ENCODE measurements at places on chromosomes 4 and X.
A peak's percentile ranks its signal among the peaks of the same experiment; 100 is the strongest.

DNA sequence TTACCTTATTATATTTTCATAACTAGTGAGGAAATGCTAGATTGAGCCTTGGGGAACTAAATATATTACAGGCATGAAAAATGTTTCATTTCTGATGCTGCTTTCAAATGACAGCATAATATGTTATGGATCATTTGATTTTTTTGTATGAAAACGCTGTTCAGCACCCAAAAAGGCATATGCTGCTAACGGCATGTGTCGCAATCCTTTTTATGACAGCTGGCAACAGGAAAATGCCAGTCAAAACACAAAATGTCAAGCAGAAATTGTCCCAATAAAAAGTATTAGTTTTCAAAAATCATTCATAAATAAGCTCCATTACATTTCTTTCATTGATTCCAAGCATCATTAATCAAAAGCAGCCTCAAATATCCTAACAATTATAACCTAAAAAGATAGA is 1244.5 kb downstream of the PCDH7 start:
- DNase-seq = no peak

GRCh38 chrX:139851730-139852129 is 81.1 kb downstream of the ATP11C start:
- no peak for DNase-seq

GRCh38 chr4:30854531-30854930 is 134.4 kb downstream of the PCDH7 start:
- peak; percentile 27 for DNase-seq

DNA sequence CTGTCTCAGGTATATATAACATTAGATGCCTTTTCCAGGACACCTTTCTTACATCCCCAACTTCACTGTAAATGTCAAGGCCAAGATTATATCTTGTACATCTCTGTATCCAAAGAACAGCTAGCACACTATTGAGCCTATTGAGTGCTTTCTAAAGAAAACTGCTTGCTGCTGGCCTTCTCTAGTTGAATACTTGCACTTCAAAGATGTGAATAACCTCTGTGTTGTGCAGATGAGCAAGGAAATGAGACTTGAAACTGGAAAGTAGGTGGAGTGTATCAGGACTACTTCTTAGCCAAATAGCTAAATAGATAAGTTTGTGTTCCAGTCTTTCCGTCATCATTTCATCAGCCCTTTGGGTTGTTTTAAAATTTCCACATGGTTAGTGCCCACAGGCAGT is 704.4 kb upstream of the AMOT start:
- DNase-seq = no peak

GRCh38 chr4:82275431-82276331 is 98.1 kb downstream of the HNRNPD start:
- no peak for DNase-seq

- DNase-seq = peak; percentile 4
Observed at GRCh38 chr4:168550064-168550766, 53.4 kb downstream of the PALLD start.

GRCh38 chrX:92247076-92247475 is 467.9 kb downstream of the PCDH11X start:
- peak; percentile 62 for DNase-seq

- peak; percentile 82 for DNase-seq
Observed at GRCh38 chr4:180664766-180665368, 1578.3 kb upstream of the TENM3 start.

GRCh38 chrX:112687189-112687691 is 7.5 kb upstream of the LHFPL1 start:
- DNase-seq = no peak

- DNase-seq = no peak
Observed at GRCh38 chr4:150327262-150327780, 249.1 kb downstream of the DCLK2 start.

GRCh38 chr4:95102162-95102790 is 344.5 kb downstream of the BMPR1B start:
- peak; percentile 68 for DNase-seq

DNA sequence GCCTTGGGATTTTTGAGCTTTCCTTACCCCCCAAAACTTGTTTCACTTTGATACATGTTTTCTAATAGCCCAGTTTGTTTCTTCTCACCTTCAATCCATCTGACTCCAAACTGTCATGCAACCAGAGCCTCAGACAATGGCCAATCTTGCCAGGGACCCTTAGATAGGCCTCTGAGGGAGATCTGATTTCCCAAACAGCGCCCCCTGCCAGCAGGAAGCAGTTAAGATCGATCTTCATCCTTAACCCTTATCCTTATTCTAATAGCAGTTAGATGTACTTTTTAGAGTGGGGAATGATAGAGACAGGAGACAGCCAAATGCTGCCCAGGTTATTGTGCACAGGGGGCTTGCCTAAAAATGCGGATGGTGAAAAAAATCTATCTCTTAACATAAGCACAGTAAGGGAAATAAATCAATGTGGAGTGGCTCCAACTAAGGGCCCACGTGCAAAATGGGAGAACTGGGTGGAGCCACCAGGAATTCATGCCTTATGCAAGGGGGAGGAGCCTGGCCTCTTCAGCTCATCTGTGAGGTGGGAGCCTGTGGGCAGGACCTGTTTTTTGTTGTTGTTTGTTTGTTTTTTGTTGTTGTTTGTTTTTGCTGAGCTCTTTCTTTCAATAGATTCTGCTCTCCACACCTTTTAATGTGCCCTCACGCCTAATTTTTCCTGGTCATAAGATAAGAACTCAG is 833.6 kb upstream of the AGA start:
- DNase-seq = no peak

DNA sequence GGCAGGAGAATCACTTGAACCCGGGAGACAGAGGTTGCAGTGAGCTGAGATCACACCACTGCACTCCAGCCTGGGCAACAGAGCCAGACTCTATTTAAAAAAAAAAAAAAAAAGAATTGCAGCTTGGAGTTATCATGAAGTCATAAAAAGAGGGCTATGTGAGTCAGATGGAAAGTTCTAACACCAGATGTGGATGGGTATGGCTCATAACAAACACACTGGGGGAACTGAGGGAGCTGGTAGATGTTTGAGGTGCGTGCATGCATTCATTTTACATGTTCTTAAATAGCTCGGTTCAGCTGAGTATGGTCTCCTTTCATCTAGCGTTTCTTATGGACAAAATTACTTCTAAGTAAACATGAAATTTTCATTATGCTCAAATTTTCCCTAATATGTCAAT is 11.7 kb downstream of the TRMT2B start:
- DNase-seq = no peak

DNA sequence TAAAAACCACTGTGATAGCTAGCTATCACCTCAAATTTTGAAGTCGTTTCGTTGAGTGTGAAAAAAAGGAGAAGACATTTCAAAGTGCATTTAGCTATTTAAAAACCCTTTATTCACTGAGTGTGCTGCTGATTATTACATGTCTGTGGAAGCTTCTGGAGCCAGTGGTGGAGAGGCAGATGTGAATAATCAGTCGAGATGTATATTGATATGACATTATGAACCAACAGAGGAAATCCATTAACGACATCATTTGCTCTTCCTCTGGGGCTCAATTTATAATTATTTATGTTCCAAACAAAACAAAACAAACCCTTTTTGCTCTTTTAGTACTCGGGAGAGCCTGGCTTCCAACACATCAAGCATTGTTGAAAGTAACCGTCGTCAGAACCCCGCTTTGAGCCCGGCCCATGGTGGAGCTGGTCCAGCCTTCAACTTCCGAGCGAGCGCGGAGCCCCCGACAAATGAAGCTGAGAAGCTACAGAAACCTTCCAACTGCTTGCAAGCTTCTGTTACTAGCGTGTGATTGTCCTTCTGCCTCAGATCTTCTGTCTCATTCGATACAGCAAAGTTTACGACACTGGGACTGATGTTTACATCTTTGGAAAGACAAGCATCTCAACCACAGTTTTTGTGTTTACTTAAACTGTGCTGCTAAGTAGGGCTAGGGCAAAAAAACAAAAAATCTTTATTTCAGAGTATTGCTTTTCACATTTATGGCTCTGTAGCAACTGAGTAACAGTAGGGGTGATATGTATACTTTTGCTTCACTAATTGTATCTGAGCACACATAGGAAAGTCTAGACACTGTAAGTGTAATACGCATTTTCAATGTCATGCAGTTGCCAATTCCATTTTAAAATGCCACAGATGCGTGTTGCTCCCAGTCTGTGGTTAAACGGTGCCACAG is 111.9 kb downstream of the STOX2 start:
- no peak for DNase-seq

DNA sequence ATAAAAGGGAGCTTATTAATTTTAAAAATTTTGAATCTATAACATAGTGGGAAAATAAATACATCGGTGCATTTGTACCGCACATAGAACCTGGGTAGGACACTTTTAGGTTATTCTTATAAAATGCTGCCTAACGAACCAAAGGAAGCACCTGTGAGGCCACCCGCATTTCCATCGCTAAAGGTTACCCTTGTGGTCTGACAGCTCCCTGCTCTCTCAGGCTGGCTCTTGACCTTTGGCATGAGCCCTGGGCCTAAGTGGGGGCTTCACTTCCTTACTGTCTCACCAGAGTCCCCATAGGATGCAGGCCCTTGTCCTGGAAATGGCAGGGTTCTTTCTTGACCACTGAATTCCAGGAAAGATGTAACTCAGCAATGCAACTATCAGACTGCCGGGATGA is 46.0 kb downstream of the HADH start:
- no peak for DNase-seq

DNA sequence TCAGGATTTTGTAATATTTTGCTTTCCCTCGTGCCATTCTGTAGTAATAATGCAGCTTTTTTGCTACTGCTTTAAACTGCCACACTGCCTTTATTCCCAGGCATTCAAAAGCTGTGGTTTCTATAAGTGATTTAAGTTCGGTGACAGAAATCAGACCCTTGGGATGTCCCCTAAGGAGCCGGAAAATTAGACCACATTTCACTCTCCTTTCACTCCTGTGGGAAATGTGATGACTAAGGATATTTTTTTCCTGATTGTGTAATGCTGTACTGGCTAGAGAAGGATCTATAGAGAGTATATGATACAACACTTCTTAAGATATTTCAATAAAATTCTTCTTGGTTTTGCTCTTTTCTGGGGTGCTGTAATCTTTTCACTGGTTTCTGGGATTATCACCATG is 24.4 kb downstream of the UGT2A3 start:
- no peak for DNase-seq

DNA sequence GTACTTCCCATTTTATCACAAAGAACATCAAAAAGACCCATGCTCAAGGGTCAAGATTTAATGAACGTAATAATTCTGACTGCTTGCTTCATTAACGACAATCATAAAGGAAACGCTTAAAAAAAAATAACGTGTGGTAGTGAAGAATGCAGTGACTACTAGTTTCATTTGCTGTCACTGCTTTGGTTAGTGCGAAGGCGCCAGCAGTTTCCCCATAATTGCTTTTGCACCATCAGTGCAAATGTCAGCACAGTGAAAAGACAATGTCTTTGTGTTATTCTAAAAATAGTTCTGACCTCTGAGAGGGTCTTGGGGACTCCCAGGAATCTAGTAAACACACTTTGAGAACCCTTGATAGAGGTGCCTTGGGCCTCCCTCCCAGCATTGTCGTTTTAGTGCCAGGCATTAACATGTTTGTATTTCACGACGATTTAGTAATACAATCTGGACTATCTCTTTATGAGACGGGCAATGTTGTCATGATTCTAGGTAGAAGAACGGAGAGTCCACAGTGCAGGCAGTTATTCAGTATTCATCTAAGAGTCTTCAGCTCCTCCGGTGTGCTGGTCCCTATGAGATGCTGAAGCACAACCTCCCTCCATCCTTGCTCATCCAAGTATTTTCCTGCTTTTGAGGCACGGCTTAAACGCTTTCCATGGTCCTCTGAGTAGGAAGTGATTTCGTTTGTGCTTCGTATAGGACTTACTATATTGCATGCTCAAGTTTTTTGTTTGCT is 71.0 kb downstream of the AFF1 start:
- peak; percentile 25 for DNase-seq

GRCh38 chr4:12118651-12119213 is 690.0 kb upstream of the HS3ST1 start:
- no peak for DNase-seq

GRCh38 chr4:183843248-183843671 is 61.8 kb upstream of the STOX2 start:
- no peak for DNase-seq

GRCh38 chr4:129916991-129917390 is 821.0 kb downstream of the C4orf33 start:
- no peak for DNase-seq

GRCh38 chr4:61079976-61080375 is 120.2 kb upstream of the ADGRL3 start:
- DNase-seq = peak; percentile 22

DNA sequence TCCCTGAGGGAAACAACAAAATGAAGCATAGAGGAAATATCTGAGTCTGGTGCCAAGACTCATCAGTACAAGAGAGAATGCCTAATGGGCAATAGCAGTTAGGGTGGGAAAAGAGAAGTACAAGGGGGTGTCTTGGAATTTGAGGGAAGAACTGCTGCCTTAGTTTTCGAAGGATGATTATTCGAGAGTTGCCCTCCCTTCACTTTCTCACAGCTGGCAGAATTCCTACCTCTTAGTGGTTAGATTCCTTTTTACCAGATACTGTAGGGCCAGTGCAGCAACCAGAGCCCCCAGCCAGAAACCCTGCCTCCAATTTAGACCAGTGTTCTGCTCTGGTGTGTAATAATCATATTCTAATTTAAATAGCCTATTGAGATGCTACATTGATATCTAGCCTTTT is 56.5 kb downstream of the NFKB1 start:
- DNase-seq = no peak

GRCh38 chrX:68727696-68728095 is 80.2 kb downstream of the STARD8 start:
- no peak for DNase-seq

DNA sequence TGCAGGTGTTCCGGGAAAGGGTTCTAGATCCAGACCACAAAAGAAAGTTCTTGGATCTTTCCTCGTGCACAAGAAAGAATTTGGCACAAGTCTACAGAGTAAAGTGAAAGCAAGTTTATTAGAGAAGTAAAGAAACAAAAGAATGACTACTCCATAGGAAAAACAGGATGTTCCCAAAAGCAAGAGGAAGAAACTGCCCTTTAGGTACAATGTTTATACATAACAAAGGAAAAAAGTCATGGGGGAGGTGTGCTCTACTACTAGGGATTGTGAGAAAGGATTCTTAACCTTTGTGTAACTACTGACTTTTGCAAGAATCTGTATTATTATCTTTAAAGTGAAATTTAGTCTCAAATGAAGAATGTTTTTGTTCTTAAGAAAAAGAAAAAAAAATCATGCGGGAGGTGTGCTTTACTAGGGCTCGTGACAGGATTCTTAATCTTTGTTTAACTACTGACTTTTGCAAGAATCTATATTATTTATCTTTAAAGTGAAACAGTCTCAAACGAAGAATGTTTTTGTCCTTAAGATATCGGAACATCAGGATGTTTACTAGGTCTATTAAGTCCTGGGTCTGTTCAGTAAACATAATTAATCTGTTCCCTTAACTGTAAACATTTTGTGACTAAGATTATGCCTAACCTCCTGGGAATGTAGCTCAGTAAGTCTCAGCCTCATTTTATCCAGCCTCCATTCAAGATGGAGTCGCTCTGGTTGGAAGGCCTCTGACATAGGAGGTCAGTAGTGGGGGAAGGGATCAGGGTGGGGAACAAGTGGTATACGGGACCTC is 110.4 kb upstream of the BEND4 start:
- DNase-seq = no peak

- DNase-seq = no peak
Observed at GRCh38 chr4:176207839-176208238, 12.5 kb upstream of the SPATA4 start.
